Effector CD8-positive, alpha-beta T cell (primary cell): ENCODE measurements at places on chromosomes 3 and 15.
A peak's percentile ranks its signal among the peaks of the same experiment; 100 is the strongest.

GRCh38 chr15:59255680-59256336, 49.2 kb downstream of the LDHAL6B start:
- no peak for DNase-seq

- no peak for DNase-seq
Observed at GRCh38 chr3:179067291-179067690, 4.3 kb downstream of the ZMAT3 start.

DNA sequence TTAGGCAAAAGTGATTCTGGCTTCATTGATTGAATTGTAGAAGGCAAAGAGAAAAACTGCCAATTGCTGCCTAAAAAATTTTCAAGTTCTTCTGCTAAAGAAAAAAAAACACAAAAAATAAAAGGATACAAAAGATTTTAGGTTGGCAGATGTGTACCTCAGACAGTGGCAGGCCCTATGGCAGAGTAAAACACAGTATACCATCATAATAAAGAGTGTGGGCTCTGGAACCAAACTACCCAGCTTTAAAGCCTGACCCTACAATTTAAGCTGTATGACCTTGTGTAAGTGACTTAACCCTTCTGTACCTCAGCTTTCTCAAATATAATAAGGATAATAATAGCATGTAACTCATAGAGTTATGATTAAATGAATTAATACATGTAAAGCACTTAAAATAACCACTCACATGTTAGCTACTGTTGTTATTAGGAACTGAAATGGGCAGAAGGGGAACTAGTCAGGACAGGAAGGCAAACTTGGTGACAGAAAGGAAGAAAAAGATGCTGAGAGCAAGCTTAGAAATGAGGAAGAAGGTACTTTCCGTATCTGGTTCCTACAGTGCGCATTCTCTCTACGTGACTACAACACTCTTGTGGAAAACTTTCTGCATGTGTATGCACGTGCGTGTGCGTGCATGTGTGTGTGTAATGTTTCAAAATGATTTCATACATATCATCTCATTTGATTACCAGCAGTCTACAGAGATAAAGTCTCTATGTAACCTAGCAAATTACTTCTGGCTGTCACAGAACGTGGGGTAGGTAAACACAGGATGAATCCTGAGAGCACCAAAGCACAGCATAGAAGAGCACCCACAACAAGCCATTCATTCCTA, 13.6 kb upstream of the GATM start:
- no peak for DNase-seq

DNA sequence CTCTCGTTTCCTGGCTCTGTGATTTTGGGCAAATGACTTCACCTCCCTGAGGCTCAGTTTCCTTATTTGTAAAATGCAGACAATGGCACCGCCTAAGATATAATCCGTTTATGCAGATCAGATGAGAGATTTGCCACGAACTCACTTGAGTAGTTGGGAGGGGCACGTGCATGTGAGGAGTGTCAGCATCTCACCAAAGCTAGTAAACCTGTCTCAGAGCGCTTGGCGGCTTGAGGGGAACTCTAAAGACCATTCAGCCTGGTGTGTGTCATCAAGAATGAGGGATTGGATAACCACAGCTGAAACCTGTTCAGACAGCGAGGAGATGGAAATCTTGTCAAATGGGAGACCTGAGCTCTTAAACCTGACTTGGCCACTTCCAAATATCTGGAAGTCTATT, 48.7 kb downstream of the BDH1 start:
- DNase-seq, result no peak

GRCh38 chr3:150384296-150385212, 23.5 kb upstream of the TSC22D2 start:
- DNase-seq, result peak; percentile 8

- DNase-seq, result no peak
Observed at GRCh38 chr3:22506871-22507270, 696.3 kb upstream of the UBE2E2 start.

GRCh38 chr3:48567090-48567489, 3.5 kb upstream of the UCN2 start:
- no peak for DNase-seq
